ENCODE measurements at places on chromosomes 7 and 10. TPM values are rescaled to one million over a fixed set of nuclear protein-coding genes. Genes with fewer than 3 reads are reported as not detected.

DNA sequence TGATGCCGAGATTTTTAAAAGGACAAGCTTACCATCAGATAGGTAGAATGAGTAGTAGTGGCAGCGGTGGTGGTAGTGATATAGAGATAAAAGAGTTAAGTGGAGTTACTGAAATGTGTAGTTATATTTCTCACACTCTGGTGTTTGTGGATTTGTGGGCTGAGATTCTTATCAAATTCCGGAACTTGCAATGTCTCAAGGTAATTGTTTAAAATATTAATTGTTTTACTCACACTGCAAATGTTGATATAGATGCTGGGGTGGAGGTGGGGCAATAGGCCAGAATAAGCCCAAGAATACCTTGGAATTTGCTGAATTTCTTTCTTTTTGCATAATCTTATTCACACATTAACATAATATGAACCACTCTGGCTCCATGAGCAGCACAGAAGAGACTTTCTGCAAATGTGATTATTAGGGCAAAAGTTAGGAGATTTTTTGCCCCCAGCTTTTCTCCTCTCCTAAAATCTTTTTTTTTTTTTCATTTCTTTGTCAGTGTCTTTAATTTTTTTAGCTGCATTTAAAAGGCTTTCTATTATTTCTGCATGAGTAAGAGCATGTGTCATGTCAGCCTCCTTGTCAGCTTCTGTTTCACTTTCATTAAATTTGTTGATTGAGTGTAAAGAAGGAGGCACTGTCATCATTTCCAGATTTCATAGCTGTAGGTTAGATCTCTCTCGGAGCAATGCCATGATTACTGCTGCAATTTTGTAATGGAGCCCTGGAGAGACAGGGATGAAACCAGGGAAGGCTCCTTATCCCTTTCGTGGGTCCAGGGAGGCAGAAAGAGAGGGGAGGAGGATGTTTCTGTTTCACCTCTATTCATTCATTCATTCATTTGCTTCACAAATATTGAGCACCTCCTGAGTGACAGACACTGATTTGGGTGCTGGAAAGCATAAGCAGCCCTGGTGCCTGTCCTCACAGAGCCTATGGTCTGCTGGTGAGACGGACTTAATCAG, 13.1 kb upstream of the SGMS1 start:
- DNase-seq: no peak

DNA sequence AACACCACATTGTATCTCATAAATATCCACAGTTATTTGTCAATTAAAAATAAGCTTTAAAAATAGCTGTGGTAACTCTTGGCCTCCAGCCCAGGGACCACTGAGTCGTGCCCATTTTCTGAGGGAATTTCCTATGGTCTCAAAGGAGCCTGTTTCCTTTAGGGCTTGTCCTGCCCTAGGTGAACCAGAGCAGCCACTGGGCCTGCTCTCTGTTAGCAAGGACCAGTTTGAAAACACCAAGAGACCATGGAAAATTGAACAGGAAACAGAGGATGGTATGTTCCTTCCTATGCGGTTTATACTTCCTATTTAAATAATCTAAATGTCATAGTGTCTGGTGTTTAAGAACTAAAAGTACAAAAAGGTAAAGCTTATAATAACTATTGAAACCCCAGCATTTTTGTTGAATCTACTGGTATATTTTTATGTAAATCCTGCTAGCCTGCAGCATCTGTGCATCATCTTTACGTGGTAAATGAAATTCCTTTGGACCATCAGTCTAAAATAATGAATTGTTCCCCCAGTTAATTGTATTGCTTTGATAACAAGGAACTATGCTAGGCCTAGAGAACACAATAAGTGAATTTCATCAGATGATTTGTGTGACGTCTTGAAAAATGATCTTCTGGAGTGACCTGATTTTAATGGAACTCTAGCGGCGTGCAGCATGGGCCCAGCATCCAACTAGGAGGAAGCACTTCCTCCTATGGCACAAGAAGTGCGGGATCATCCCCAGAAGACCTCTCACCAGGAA, 333.7 kb downstream of the GFRA1 start:
- DNase-seq: no peak

DNA sequence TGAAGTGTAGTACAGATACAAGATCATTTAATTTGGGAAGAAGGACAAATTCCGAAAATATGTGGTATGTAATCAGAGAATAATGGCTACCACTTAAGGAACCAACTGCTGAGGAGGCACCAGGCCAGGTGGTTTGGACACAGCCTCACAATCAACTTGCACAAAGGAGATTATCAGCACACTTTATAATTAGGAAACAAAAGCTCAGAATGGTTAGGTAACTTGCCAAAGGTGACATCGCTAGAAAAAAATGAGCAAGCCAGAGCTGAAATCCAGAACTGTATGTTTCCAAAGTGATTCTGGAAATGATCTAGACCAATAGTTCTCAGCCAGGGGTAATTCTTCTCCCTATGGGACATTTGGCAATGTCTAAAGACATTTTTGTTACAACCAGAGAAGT, 36.6 kb downstream of the ERCC6 start:
- no peak for DNase-seq

- no peak for DNase-seq
These were observed 12.2 kb downstream of the SSMEM1 start for GRCh38 chr7:130219871-130220270.

Gene CLRN3
- total RNA-seq: not detected

Gene TMEM139
- 0.46 TPM for total RNA-seq

Gene TRPV6
- total RNA-seq: not detected

Gene GRM3
- total RNA-seq: not detected

Gene CPA2
- not detected for total RNA-seq

Gene NUTM2B
- 0.91 TPM for total RNA-seq

Gene GPR15LG
- not detected for total RNA-seq

Gene RNLS
- total RNA-seq: not detected
